ENCODE measurements at places on chromosomes 13 and 19.

- DNase-seq: no peak
These were observed 7.1 kb upstream of the CIRBP start for GRCh38 chr19:1261798-1262622.

GRCh38 chr19:10112037-10112761, 706 bp downstream of the P2RY11 start:
- no peak for DNase-seq

GRCh38 chr19:6058518-6059201, 51.6 kb downstream of the RFX2 start:
- DNase-seq: no peak

GRCh38 chr19:23778566-23778965, 19.9 kb upstream of the ZNF681 start:
- DNase-seq: no peak

DNA sequence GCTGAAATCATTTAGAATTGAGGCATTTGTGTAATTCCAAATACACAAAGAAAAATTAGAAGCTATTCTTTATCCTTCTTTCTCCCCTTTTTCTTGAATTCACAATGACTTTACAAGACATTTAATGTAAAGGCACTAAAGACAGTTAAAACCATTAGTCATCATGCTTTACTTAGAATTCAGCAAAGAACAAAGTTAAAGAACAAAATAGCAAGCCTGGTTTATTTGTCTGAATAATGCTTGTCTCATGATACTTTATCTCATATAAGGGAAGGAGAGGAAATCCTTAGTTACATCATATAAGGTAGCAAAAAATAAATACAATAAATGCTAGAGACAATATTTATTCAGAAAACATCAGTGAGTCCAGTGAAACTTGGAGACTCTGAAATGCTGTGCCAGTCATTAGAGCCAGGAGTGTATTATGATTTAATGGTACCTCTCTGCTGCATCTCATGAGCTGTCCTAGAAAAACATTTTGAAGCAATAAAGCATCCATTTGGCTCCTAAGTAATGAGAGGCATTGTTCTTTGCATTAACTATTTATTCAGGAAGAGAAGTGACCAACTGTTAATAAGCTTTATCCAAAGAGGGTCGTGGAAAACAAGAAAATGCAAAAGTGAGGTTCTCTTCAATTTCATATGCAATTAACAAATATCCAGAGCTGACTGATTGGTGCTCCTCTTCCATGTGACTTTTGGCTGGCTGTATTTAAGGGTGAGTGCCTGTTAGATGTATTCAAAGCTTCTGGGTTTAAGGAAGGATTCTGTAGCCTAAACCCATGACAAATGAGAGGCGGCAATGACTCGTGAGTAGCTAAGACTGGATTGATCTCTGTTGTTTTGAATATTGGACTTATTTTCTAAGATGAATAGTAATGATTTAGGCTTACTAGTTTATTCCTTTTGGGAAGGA, 105.0 kb downstream of the DGKH start:
- DNase-seq: no peak

DNA sequence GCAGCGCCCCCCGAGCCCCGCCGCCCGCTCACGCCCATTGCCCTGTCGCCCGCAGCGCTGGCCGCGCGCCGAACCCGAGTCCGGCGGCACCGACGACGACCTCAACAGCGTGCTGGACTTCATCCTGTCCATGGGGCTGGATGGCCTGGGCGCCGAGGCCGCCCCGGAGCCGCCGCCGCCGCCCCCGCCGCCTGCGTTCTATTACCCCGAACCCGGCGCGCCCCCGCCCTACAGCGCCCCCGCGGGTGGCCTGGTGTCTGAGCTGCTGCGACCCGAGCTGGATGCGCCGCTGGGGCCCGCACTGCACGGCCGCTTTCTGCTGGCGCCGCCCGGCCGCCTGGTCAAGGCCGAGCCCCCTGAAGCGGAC, 518 bp downstream of the KLF2 start:
- DNase-seq: no peak

GRCh38 chr13:49690133-49690994, 922 bp downstream of the EBPL start:
- no peak for DNase-seq

- peak; percentile 74 for DNase-seq
These were observed at the start of gene GTF3A for GRCh38 chr13:27424246-27425157. Gene GTF3A, plus strand, starts transcription at chr13:27424619.

- DNase-seq: no peak
These were observed 34.5 kb downstream of the MYO9B start for GRCh38 chr19:17109962-17110598.

DNA sequence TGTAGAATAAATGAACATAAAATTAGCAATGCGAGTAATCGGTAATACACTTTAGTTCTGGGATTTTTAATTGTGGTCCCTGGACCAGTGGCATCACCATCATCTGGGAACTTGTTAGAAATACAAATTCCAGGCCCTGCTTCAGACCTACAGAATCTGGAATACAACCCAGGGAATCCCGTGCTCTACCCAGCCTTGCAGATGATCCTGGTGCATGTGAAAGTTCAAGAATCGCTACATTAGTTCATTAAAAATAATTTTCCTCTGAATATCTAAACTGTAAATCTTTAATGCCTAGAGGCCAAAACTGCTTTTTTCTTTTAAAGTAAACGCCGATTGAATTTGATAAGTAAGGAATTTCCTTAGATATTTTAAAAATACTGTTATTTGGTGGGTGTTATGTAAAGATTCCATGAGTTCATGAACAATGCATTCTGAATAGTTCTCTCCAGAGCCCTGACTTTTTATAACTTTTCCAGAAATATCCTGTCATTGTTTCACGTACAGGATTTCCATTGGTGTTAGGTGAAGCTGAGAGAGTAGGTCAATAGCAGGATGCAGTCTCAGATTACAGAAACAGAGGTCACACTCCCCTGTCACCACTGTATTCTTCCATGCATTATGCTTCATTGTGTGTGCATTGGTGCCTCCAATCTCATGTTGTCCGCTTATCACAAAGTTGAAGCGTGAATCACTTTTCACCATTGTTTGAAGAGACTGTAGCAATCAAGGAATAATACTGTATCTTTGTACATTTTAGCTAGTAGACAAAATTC, 596.5 kb upstream of the KLF12 start:
- DNase-seq: no peak

GRCh38 chr13:81577601-81578195, 1236.8 kb upstream of the SPRY2 start:
- no peak for DNase-seq

DNA sequence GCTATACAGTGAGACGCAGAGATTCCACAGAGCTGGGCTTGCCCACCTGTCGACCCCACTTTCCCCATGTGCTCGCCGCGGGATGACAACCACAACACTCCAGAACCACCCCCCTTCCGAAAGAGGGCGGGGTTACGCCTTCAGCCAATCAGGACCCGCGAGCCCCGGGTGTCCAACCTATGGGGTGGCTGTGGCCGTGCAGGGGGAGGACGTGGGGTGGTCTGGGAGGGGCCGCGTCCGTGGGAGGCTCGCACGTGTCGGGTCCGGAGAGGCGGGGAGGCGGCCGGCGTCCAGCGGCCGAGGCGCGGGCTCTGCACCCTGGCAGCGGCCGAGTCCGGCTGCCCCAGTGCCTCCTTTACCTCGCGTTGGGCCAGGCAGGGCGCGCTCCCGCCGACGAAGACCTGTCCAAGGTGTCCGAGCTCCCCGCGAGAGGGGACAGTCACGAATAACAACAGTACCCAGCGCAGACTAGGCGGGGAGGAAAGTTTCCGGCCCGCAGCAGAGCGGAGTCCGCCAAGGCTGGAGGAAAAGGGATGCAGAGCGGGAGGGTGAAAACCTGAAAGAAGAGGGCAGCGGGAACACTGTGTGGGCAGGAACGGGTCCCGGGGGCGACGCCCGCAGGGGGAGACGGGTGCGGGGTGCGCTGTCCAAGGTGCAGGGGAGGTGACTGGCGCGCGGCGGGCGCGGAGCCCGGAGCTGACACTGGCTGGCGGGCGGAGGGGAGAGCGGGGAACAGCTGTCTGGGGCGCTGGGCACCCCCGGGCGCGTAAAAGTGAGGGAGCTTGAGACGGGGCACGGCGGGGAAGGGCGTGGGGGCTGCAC, 911 bp downstream of the ENOX1 start:
- DNase-seq: no peak

DNA sequence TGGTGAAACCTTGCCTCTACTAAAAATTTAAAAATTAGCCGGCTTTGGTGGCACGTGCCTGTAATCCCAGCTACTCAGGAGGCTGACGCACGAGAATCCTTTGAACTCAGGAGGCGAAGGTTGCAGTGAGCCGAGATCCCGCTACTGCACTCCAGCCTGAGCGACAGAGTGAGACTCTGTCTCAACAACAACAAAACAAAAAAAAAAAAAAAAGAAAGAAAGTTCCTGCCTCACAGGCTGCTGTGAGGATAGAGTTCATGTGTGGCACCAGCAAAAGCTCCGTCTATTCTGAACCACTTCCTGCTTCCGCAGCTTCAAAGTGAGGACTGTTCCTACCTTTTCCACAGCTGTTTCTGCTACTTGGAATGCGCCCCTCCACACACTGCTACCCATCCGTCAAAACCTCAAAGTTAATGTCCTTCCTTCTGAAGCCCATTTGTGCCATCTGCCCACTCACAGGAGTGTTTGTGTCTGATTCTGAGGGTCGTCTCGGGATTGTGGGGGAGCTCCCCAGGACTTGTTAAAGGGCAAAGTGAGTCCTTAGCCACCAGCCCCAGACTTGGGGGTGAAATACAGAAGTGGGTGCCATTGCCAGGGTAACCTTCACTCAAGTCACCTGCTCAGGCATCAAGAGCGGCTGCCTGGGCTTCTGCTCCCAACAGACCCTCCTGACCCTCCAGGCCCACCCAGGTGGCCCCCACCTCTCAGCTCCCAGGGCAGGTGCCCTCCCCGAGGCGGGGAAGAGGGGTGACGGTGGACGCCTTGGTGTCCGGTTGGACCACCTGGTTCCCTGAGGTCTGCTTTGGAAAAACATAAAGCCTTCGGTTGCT, 2.9 kb downstream of the MFSD12 start:
- no peak for DNase-seq

DNA sequence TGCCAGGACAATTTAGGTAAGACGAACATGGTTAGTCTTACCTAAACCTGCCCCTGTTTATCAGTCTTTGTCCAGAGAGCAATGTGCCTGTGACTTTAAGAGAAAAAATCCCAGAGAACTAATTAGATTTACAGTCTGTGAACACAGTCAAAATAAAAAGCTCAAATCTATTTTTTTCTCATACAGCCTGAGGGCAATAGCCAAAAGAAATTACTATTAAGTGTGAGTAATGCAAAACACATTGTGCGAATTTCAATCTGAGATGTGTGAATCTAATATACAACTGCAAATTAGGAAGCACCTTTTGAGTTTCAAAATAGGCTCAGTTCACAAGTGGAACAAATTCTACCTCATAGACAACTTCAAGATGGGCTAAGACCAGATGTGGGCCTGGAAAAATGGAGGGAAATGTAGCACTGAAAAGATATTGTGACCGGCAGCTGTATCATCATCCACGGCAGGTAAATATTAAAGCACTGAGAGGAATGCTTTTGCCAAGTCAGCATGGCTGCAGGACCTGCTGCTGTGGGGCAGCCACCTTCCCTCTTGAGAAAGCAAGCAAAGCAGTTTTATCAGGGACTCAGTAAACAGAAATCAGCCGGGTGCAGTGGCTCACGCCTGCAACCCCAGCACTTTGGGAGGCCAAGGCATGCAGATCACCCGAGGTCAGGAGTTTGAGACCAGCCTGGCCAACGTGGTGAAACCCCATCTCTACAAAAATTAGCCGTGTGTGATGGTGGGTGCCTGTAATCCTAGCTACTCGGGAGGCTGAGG, 114.8 kb downstream of the KATNAL1 start:
- no peak for DNase-seq

- no peak for DNase-seq
These were observed at the start of gene ICAM4 for GRCh38 chr19:10286803-10287737. Gene ICAM4, plus strand, starts transcription at chr19:10286955. Its CDS starts 58 bp downstream, at chr19:10287013.

- DNase-seq: no peak
These were observed 159.3 kb downstream of the ITGBL1 start for GRCh38 chr13:101611491-101612475.

GRCh38 chr13:51801631-51802099, 2.3 kb downstream of the DHRS12 start:
- DNase-seq: no peak

GRCh38 chr13:103961784-103962183, 895.6 kb upstream of the SLC10A2 start:
- no peak for DNase-seq

DNA sequence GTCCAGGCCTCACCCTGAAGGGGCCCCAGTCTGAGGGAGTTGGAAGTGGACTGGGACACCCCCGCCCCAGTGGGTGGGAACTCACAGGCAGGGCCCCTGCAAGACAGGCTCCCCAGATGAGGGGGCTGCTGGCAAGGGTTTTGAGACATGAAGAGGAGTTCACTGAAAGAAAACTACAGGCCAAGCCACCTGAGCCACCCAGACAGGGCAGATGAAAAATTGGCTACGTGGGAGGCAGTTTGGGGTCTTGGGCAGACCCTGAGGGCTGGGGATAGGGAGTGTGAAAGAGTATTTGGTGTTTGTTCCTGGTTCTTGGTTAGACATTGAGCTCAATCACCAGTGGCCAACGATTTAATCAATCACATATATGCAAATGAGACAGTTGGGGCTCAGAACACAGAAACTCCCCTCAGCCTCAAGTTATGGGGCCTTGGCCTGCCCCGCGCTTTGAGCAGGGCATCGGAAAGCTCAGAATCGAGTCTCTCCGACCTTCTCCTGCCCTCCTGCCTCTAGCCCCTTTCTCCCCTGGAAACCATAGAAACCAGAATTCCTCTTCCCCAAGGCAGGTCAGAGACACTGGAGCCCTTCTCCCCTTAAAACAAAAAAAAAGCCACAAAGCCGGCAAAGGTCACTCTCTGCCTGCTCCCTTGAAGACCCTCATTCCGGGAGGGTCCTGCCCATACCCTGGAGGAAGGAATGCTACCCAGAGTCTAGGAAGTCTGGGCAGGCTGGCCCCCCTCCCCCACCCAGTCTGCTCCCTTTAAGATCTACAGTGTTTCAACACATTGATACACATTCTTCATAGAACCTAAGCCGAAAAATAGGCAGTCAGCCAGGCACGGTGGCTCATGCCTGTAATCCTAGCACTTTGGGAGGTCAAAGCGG, 1.3 kb upstream of the ISYNA1 start:
- DNase-seq: no peak

DNA sequence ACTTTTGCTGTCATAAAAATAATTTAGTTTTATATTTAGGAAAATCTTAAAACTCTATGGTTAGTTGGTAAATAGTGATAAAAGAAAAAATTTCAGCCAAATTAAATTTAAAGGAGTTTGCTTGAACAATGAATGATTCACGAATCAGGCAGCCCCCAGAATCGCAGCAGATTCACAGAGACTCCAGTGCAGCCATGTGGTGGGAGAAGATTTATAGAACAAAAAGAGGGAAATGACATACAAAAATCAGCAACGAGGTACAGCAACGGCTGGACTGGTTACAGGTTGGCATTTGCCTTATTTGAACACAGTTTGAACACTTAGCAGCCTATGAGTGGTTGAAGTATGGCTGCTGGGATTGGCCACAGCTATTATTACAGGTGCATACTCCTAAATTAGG, 96.4 kb upstream of the MYCBP2 start:
- no peak for DNase-seq

DNA sequence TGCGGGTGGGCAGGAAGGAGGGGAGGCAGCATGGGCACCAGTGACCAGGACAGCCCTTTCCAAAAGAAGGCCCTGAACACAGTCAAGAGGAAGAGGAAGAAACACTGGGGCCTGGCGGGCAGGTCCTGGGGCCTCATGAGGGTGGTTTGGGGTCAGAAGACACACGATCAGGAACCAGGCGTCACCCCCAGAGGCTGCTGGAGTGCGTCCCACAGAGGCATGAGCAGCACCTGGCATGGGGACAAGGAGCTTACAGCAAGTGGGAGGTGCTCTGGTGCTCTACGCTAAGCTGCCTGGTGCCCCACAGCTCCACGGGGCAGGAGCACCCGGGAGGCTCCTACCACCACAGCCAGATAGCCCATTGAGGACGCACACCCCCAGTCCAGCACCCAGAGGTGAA, 20.0 kb downstream of the ELL start:
- no peak for DNase-seq

- DNase-seq: no peak
These were observed 73.1 kb upstream of the MTIF3 start for GRCh38 chr13:27523346-27524073.
